Neural progenitor cell (in vitro differentiated cells): ENCODE measurements at places on chromosomes 5 and 9. TPM values are rescaled to one million over a fixed set of nuclear protein-coding genes. Genes with fewer than 3 reads are reported as not detected.

NRG2 gene
- 0.13 and 0.62 TPM in 2 replicates for total RNA-seq

- H3K27ac ChIP-seq: no peak overlapping the region
- H3K4me3 ChIP-seq: no peak overlapping the region
- no peaks in the 10 kb centered on the region for H3K36me3 ChIP-seq
- no peak for DNase-seq
These were observed 16.8 kb downstream of the ABCA1 start for GRCh38 chr9:104911032-104911607.

DNA sequence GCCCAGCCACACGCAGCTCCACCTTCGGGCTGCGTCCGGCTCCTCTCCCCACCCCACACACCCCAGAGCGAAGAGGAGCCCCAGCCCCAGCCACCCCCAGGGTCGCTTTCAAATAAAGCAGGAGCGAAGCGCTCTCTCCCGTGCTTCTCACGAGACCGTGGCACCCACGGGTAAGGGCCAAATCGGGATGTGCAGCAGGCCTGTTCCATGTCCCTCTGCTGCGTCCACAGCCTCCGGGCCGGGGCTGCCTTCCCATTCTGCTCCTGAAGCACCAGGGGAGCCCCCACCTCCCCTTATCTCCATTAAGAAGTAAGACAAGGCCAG, 59.8 kb downstream of the KCNT1 start:
- H3K4me3 ChIP-seq: no peak overlapping the region
- H3K4me1 ChIP-seq: no peaks in the 10 kb centered on the region
- no peaks in the 10 kb centered on the region for H3K27me3 ChIP-seq
- DNase-seq: no peak
- no peaks in the 10 kb centered on the region for H3K36me3 ChIP-seq
- H3K27ac ChIP-seq: no peak overlapping the region

DNA sequence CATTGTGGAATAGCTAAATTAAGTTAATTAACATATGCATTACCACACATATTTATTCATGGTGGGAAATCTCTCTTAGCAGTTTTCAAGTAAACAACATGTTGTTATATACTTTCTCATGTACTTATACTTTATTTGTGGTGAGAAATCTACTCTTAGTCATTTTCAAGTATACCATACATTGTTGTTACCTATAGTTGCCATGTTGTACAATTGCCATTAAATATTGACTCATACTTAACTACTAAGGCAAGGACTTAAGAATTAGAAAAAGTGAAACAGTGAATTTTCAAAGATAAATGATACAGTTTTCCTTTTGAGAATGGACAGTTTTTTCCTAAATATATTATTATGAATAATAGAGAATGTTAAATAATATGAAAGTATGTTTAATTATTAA, 27.7 kb downstream of the UGCG start:
- no peak overlapping the region for H3K4me3 ChIP-seq
- no peaks in the 10 kb centered on the region for H3K4me1 ChIP-seq
- H3K36me3 ChIP-seq: peaks cover 4% of the 10 kb centered on the region
- DNase-seq: no peak

GRCh38 chr9:29211580-29212396, 1638.5 kb upstream of the C9orf72 start:
- H3K36me3 ChIP-seq: no peaks in the 10 kb centered on the region
- no peak overlapping the region for H3K27ac ChIP-seq
- peaks cover 70% of the 10 kb centered on the region for H3K27me3 ChIP-seq
- H3K4me1 ChIP-seq: no peaks in the 10 kb centered on the region
- H3K4me3 ChIP-seq: peak overlapping the region; percentile 63
- peak; percentile 84 for DNase-seq

DNA sequence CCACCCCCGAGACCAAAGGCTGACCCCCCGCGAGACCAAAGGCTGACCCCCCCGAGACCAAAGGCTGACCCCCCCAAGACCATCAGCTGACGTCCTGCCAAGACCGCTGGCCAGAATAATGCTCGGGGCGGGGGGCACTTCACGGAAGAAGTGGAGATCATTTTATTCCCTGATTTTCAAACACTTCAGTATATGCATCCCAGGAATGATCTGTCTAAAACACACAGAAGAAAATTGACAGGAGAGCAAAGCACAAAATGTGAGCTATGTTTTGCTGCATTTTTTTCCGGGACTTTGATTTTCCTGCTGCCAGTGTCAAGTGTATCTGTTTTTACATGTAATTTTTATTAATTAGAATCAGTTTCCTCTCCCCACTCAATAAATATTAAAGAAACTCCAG, 67.1 kb downstream of the ADAMTS2 start:
- no peak overlapping the region for H3K27ac ChIP-seq
- DNase-seq: no peak
- no peaks in the 10 kb centered on the region for H3K4me1 ChIP-seq
- H3K36me3 ChIP-seq: no peaks in the 10 kb centered on the region
- no peaks in the 10 kb centered on the region for H3K27me3 ChIP-seq

DNA sequence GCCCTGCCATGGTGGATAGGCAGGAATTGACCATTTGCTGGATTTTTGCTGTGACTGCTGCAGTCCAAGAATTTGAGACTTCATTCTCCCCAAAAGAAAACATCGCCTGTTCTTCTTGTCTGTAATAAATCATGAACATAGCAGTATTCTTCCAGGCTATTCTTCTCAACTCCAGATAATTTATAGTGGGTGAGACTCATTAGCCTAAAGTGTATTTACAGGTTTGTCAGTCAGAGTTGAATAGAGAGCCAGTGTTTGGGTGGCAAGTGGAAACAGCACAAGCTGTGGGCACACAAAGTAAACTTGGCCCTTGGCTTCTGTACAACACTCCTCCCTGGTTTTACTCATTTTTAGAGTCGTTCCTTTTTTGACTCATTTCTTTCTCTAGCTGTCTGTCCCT, 128.2 kb upstream of the VCAN start:
- H3K27me3 ChIP-seq: no peaks in the 10 kb centered on the region
- no peak overlapping the region for H3K4me3 ChIP-seq

DNA sequence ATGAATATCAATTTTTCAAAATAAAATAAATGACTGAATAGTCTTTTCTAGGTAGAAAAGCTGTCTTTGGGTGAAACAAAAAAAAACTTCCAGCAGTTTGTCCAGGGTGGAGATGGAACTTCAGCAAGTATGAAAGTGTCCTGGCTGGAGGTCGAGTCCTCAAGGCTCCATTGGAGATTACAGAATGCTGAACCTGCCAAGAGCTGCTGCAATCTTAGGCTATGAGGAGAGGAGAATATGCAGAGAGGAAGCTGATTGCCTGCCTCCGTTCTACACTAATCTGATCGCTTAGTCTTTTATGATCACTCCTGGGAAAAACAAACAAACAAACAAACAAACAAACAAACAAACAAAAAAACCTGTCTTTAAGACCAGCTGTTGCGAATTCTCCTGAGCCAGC, 50.6 kb downstream of the NREP start:
- H3K36me3 ChIP-seq: no peaks in the 10 kb centered on the region
- no peak overlapping the region for H3K27ac ChIP-seq
- H3K4me1 ChIP-seq: no peaks in the 10 kb centered on the region
- H3K4me3 ChIP-seq: no peak overlapping the region

DNA sequence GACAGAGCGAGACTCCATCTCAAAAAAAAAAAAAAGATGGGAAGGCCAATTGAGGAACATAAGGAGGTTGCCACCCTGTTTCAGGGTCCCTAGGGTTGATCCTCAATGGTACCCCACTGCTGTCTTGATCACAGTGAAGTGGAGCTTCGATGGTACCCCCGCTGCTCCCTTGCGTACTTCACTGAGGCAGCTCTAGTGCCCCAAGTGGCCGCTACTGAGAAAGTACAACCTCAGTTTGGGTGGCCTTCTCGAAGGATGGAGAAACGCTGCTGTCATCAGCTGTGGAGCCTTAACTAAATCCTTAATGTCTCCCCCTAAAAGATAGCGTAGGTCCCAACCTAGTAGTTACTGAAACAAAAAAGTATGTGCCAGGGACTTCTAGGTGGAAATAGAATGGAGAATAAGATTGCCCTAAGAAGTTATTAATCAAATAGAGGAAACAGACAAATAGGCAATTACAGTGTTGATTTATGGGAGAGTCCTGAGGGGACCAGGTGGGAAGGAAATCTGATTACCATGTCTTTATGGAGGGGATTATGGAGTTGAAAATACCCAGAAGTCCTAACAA, 6.3 kb downstream of the TESK1 start:
- peaks cover 23% of the 10 kb centered on the region for H3K27me3 ChIP-seq
- DNase-seq: peak; percentile 66
- H3K4me1 ChIP-seq: peaks cover 6% of the 10 kb centered on the region
- H3K36me3 ChIP-seq: no peaks in the 10 kb centered on the region
- no peak overlapping the region for H3K27ac ChIP-seq
